Subcutaneous adipose tissue (tissue), 4 donors: ENCODE measurements at places on chromosomes 5 and 9. TPM values are rescaled to one million over a fixed set of nuclear protein-coding genes. Genes with fewer than 3 reads are reported as not detected.

The NRG2 gene
- total RNA-seq: 4.1 TPM

The SPATA31C1 gene
- not detected for total RNA-seq

The MARCOL gene
- total RNA-seq: not detected

The C9orf50 gene
- total RNA-seq: not detected

The CLTB gene
- total RNA-seq: 116 TPM
